HTR-8/SVneo (cell line): ENCODE measurements at places on chromosomes 12 and 14.

DNA sequence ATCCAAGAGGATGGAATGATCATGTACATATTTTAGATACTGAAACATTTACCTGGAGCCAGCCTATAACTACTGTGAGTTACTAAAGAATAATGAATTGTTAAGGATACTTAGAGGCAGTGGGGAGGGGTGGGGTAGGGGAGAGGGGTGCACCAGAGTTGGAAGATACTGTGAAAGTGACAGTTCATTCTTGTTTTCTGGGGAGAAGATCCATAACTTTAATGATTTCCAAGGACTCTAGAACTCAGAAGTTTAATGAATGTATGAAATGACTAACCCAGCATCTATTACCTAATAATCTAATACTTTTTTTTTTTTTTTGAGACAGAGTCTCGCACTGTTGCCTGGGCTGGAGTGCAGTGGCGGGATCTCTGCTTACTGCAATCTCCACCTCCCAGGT lies 10.5 kb downstream of the KLHDC2 start:
- DNase-seq = no peak

- DNase-seq = no peak
Observed at GRCh38 chr12:32450768-32451167, 51.4 kb downstream of the FGD4 start.

- peak; percentile 59 for DNase-seq
Observed at GRCh38 chr12:51270067-51270950, at the start of gene SMAGP. Gene SMAGP, minus strand, starts transcription at chr12:51270415. Its CDS starts 1,137 bp downstream, at chr12:51269278.

GRCh38 chr14:26319139-26319864 lies 278.5 kb downstream of the NOVA1 start:
- no peak for DNase-seq

DNA sequence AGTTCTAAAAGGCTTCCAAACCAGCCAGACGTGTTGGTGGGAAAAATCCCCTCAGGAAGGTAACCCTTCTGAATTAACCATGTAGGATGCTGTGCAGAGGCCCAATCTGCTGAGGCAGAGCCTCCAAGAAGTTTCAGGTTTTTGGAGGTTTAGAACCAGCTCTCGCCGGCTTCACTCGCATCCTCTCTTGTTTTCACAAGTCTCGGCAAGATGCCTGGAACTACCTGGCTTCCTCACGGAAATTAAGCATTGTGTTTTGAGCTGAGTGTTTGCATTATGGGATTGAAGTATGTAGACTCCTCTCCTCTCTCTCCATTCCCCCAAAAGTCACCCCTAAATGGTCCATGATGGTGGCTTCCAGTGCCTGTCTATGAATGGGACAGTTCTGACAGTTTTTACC lies 20.6 kb downstream of the LTBP2 start:
- no peak for DNase-seq

GRCh38 chr12:15505616-15506015 lies 183.3 kb downstream of the PTPRO start:
- no peak for DNase-seq

DNA sequence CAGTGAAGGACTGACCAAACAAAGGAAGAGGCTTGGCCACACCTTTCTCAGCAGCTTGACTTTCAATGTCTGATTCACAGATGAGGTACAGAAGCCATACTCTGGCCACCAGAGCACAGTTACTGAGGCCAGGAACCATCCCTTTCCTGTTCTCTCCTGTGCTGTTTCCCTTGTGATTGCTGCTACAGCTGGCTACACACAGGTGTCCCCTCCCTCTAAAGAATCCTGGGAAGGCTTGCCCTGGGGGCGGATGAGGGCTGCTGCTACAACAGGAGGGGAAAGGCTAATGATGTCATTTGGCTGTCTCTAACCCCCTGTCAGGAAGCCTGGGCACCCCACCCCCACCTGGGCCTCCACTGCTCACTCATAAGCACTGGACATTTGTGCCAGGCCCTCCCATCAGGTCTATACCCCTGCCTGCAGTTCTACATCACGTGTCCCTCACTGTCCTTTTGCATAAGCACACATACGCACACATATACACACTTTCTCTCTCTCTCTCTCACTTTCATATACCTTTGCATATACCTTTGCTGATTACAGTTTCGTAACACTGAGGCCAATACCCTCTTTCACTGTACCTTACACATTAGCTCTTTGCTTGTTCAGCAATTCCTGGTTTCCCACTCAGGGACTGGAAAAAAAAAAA lies 41.4 kb downstream of the PRPF40B start:
- peak; percentile 22 for DNase-seq

DNA sequence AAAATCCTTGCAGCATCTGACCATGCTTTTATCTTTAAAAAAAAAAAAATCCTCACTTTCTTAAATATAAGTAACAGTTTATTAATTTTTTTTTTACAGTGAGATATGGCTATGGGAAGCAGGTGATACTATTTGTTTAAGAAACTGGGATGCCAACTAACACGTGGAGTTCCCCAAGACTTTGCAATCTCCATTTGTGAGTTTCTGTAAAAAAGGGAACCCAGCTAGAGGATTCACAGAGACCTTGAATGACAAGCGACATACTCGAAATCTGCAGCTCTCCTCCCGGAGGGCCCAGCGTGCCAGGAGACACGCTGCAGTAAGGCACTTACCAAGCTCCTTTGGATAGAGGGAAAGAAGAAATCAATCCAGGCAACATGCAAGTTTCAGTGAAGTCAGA lies 30.1 kb downstream of the SLC15A4 start:
- DNase-seq = no peak

- DNase-seq = peak; percentile 87
Observed at GRCh38 chr12:116434155-116435011, 124.8 kb upstream of the MAP1LC3B2 start.

DNA sequence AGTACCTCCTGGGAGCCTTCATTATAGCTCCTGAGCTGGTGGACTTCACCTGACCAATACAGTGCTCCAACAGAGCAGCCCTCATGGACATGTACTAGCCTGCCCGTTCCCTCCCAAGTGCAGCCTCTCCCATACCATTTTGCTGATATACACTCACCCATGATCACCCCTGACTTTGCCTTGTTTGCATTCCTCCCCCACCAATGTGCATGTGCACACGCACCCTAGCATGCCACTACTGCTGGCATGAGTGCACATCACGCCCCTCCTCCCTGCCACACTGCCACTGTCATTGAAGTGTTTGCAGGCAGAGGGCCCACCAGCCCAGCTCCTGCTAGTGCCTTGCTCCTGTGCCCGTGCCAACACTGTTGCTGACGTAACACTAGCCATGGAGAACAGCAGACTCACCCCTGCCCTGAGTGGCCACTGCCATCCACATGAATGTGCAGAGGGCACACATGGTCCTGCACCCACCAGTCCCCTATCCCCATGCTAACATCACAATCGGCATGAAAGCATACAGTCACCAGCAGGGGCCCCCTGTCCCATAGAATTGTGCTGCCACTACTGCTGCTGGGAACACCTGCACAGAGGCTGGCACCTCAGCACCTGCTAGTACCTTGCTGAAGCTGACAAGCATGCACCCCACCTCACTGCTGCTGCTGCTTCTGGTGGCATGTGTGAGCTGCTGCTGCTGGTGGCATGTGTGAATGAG lies 110.3 kb downstream of the SINHCAF start:
- DNase-seq = no peak
